ENCODE measurements at places on chromosomes 13 and 19.
A peak's percentile ranks its signal among the peaks of the same experiment; 100 is the strongest.

DNA sequence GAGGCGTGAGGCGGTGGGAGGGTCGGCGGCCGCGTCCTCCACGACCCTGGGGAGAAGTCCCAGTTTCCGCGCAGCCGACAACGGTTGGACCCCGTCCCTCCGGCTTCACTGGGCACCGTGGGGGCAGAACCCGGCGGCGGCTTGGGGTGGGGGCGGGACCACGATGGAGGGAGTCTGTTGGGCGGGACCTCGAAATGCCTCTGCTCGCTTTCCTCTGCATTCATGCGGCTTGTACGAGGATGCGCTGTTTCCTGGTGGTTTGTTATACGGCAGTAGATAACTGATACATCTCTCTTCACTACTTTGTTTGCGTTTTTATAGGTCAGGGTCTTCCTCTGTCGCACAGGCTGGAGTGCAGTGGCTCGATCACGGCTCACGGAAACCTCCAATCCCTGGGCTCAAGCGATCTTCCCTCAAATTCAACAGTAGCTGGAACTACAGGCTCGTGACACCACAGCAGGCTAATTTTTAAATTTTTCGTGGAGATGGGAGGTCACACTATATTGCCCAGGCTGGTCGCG lies 24.6 kb upstream of the ZNF846 start:
- peak; percentile 31 for DNase-seq

DNA sequence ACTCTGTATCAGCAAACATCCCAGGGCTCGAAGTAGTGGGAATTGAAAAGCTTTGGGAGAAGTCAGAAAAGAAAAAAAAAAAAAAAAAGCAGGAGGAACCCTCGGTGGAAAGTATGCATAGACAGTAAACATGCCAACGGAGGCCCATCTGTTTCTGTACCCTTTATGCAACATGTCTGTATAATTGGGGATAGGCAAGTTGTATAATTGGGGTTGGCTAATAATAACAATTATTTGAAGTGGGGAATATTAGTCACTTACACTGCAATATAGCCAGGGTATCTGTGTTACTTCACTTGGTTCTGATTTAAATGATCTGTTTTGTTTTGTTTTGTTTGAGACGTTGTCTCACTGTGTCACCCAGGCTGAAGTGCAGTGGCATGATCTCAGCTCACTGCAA lies 12.1 kb upstream of the IGFL4 start:
- DNase-seq: no peak

- no peak for DNase-seq
Measured at GRCh38 chr13:49810567-49811526, 18.4 kb upstream of the KPNA3 start.

DNA sequence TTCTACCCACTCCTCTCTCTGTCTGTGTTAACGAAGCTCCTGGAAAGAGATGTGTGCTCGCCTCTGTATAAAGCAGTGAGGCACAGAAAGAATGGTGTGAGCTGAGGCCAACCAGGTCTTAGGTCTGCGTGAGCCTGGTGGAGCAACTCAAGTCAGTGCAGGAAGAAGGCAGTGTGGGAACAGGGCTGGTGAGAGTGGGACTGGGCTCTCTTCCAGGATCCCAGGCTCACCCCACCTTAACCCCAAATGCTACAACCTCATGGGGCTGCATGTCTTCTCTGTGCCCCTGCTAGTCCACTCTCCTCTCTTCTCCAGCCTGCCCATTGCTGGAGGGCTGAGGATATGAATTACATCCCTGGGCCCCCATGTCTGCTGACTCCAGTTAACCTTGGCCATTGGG lies 127.4 kb downstream of the DCT start:
- DNase-seq: no peak

DNA sequence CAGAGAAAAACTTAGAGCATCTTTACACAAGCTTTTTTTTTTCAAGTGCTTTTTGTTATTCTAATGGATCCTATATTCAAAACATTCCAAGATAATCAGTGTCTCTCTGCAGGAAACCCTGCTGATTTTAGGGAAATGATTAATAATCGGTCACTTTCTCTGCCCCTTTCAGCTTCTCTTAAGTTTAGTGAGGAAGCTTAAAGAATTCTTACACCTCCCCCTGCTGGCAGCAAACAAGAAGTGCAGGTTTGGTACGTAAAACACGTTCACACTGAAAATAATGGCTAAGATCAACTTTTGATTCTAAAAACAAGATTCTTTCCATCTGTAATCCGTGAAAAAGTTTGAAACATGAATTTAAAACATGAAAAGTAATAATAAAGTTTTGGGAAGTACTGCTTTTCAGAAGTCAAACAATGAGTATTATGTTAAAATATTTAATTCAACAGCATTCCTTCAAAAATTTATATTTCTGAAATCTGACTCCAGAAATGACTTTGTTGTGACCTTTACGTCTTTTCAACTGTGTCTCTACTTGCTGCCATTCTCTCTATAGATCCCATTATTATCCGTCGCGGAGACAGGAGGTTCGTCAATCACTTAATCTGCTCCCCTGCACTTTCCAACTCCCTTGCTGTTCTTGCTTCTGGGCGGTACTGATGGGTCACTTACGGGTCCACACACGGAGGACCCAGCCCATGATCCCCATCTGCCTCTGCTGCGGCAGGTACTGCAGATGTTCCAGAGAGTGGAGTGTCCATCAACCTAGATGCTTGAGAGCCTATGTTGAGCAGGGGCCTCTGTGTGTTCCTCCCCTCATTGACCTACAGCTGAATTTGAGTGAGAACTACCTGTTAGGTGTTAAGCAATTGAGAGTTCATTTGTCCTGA lies 203.1 kb upstream of the EDNRB start:
- peak; percentile 8 for DNase-seq

- peak; percentile 48 for DNase-seq
Measured at GRCh38 chr19:30784850-30785457, 412.8 kb downstream of the ZNF536 start.

- DNase-seq: no peak
Measured at GRCh38 chr19:30355586-30355985, 16.6 kb upstream of the ZNF536 start.

DNA sequence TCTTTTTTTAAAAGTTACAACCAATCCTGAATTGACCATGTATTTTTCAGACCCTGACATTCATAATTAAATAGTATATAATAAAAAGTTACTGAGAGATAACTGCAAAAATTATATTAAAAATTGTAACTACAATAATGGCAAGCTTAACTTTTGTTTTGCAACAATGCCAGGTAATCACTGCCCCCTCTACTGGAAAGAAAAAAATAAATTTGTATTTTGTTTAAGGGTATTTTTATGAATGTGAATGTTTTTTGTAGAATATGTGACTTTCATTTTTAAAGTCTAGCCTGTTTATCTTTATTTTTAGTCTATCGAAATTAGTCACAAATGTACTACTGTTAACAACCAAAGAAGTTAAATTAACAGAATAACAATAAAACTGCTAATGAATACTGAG lies 21.7 kb downstream of the MRPS31 start:
- no peak for DNase-seq

GRCh38 chr13:39253774-39254173 lies 215.5 kb downstream of the NHLRC3 start:
- no peak for DNase-seq

GRCh38 chr19:15320116-15320515 lies 12.2 kb downstream of the BRD4 start:
- DNase-seq: no peak

DNA sequence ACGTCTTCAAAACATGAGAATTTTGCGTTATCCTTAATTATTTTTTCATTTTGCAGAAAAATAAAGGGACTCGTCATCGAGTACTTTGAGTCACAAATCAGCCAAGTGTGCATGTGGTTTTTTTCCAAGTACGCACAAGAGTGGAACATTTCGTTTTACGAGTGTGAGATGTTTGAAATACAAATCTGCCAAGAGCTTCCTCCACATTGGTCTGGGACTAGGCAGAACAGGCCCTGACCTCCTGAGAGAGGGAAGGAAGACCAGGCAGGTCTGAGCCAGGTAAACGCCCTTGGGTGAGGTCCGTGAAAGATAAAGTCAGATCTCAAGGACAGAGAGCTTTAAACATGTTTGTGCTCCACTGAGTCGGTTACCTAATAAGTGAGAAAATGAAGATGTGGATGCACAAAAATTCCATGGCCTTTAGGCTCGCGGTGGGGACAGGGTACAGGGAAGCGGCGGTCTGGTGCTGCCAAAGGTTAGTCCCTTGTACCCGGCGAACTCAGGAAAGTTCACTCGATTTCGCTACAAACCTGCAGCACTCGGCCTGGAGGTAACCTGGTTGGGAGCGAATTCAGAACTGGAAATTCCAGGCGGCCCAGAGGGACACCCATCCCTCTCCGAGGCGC lies 473 bp upstream of the ITM2B start:
- DNase-seq: no peak

DNA sequence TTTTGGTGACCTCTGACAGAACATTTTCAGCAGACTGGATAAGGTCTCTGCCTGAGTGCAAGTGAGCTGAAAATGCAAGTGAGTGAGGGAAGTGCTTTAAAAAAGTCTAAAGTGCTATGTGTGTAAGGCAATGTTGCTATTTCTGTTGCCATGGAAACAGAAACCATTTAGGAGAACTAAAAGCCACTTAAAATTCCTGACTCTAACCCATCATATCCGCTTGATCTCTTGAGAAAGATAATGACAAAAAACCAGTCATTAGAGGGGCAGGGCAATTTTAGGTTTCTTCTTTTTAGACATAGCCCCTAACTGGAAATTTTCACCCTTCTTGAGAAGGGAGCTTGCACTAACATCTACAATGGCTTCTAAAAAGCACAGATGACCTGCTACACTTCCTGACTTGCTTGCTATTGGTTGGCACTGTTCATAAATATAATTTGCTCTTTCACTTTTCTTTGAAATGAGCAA lies at the start of gene CYSLTR2:
CYSLTR2 (plus strand) TSS at position 458 of the 468 bp plus-strand sequence. CDS start 52,889 bp downstream, outside the sequence.
- no peak for DNase-seq

DNA sequence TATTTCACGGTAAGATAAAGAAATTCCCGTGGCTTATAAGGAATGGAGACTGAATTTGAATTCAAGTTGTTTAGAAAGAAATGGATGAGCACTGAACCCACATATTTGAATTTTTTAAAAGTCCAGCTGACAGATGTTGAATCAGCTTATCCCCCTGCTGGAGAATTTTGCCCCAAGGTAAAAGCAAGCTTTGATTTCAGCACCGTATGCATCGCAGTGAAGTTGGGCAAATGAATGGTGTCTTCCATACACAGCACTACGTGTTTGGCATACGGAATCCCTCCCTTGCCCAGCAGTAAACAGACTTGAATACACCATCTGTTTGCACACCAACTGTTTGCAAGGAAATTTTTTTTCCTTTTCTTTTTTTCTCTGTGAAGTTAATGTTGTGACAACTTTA lies 77.5 kb upstream of the PEG3 start:
- DNase-seq: no peak

DNA sequence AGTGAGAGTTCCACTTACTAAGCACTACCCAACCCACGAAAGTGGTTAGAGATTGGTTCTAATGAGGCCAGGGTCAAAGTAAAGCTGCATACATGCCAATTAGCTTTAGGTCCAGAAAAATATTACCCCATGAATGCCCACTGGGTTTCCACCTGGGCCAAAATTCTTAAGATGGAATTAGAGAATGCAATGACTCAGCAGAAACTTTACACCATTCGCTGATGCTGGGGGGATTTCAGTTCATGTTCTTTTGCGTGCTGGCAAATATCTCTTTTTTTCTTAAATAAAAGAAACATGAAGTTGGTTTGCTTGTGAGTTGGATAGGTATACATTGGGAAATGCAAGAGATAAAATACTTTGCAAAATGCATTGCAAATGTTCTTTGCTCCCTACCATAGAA lies 715.3 kb upstream of the MIR17HG start:
- no peak for DNase-seq

DNA sequence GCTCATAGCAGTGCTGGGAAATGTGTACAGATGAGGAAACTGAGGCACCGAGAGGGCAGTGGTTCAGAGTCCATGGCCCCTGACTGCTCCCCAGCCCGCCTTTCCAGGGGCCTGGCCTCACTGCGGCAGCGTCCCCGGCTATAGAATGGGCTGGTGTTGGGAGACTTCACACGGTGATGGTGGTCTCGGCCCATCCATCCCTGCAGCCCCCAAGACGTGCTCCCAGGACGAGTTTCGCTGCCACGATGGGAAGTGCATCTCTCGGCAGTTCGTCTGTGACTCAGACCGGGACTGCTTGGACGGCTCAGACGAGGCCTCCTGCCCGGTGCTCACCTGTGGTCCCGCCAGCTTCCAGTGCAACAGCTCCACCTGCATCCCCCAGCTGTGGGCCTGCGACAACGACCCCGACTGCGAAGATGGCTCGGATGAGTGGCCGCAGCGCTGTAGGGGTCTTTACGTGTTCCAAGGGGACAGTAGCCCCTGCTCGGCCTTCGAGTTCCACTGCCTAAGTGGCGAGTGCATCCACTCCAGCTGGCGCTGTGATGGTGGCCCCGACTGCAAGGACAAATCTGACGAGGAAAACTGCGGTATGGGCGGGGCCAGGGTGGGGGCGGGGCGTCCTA lies 15.9 kb downstream of the LDLR start:
- DNase-seq: no peak

GRCh38 chr19:29586401-29586800 lies 19.7 kb upstream of the POP4 start:
- no peak for DNase-seq

GRCh38 chr13:21078501-21078900 lies 17.1 kb upstream of the LATS2 start:
- DNase-seq: no peak

DNA sequence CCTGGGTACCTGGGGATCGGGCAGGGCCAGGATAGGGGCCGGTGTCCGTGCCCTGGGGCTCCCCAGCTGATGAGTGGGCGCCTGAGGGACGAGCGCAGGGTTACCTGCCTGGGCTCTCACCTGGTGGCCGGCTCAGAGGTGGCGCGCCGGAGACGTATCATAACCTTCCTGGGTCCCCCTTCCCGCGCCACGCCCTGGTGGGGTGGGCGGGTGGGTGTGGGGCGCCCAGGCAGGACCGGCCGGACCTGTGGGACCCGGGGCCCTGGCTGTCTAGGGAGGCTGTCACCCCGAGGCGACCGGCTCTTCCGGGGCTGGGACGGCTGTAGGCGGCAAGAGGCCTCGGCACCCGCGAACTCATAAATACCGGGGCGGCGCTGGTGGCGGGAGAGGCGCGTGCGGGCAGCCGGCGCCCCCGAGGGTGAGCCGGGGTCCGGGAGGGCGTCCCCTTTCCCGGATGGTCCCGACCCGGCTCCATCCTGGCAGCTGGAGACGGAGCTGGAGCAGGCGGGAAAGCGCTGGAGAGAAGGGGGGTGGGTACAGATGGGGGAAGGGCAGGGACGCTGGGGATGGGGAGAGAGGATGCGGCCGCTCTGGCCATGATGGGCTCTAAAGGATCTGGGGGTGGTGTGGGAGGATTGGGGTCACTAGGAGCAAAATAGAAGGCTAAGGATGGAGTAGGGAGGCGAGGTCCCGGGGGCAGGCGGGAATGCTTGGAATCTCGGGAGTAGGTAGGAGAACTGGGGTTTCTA lies at the start of gene ACP7:
ACP7 (plus strand) TSS at position 386 of the 749 bp plus-strand sequence. CDS start 902 bp downstream, outside the sequence.
- DNase-seq: peak; percentile 10

- no peak for DNase-seq
Measured at GRCh38 chr13:53499576-53500133, 471.0 kb downstream of the OLFM4 start.

Measured in stimulated activated CD4-positive, alpha-beta T cell treated with anti-CD3 and anti-CD28 coated beads, Interleukin-12 subunit alpha, Interleukin-12 subunit beta, amount 100 ng/mL, for 24 hours (primary cell).